ENCODE measurements at places on chromosomes 13 and 19. TPM values are rescaled to one million over a fixed set of nuclear protein-coding genes. Genes with fewer than 3 reads are reported as not detected.

DNA sequence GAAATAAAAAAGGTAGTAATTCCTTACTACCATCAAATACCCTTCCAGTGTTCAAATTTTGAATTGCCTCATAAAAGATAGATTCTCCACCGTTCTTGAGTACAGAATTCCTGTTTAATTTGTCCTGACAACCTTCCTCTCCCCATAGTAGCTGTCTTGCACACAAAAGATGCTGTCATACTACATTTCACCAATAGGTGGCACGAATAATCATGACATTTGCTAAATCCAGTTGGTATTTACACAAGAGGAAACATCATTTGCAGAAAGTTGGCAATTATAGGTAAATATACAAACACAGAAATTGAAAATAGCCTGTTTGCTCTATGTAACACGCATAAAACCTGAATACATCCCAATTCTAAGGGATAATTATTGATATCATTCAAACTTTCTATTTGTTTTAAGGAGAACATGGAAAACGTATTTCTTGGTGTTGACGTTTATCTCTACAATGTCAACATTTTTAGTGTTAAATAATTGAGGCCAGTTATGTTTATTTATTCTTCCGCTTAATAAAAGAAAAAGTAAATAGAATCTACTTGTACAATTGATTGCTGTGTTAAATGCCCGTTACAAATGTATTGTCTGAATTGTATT is 58.3 kb upstream of the CLDN10 start:
- DNase-seq: peak; percentile 47

Gene GRIK5
- 4.6 TPM for polyA plus RNA-seq

GRCh38 chr19:23415034-23415433 is 19.8 kb upstream of the ZNF91 start:
- DNase-seq: no peak

DNA sequence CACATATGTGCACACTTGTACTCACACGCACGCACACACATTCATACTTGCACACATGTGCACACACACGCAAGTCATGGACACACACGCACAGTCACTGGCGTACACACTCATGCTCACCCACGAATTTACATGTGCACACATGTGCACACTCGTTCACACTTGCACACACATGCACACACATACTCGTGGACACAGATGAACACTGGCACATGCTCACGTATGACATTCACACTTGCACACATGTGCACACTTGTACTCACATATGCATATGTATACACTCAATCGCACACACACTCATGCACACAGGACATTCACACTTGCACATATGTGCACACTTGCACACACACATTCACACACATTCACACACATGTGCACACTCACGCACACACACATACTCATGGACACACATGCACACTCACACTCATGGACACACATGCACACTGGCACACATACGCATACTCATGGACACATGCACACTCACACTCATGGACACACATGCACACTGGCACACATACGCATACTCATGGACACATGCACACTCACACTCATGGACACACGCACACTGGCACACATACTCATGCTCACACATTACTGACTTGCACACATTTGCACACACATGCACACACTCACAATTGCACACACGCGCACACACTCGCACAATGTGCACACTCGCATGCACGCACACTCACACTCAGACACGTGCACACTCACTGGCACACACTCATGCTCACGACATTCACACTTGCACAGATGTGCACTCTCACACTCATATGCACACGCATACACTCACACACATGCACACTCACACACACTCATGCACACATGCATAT is 9.5 kb downstream of the SBK2 start:
- no peak for DNase-seq

GRCh38 chr13:106919133-106919532 is 351.2 kb upstream of the ARGLU1 start:
- DNase-seq: no peak

- DNase-seq: no peak
Measured at GRCh38 chr19:41925208-41926003, 2.8 kb downstream of the ERFL start.

DNA sequence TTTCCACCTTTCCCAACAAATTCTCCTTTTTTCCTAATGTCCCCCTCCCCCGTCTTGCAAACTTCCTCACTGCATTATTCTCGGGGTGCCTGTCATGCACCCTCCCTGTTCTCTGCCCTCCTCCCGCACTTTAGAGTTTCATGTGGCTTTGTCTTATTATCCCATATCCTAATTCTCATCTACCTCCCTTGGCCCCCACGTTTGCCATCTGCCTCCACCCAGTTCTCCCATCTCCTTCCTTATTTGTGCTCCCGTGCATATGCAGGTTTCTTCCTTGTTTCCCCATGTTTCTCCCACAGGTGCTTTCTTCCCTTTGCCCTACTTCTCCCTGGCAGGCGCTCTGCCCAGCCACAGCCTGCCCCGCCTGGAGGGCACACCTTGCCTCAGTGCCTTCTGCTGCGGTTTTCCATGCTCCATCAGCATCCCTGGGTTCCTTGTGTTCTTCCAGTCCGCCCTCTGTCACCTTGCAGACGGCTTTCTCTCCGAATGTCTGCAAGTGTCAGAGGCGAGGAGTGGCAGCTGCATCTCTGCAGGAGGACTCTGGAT is 1.5 kb downstream of the SPATA13 start:
- no peak for DNase-seq

Gene NBEA
- polyA plus RNA-seq: 11.1 TPM

GRCh38 chr13:99661791-99662190 is 160.5 kb downstream of the TM9SF2 start:
- DNase-seq: no peak

Gene CRYL1
- 21.3 TPM for polyA plus RNA-seq

DNA sequence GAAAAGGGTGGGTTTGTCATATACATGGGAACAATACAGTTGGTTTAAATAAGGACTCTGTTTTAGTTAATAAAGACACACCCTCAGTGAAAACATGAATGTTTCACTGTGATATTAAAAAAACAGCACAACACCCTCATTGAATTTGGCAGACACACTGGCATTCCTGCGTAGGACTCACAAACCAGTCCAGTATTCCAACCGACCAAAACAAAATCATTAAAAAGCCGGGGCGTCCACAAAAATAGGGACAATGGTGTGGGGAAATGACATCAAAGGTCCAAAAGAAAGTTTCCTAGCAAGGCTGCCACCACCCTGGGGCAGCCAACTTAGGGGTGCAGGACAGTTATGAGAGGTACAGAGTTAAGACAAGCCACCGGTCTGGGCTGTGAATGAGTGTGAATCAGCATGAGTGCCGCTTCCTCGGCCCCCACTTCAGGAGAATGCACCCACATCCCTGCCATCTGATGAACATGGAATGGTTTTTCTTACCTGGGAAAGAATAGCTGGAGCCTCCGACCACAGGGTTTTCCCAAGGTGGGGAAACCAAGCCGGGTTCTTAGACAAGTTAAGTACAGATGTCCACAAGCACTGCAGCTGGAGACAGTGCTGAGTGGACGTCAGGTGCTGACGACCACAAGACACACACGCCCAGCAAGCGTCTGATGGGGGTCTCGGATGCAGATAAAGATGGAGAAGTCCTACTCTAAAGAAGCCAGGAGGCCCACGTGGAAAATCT is 73.3 kb downstream of the KLF2 start:
- no peak for DNase-seq

DNA sequence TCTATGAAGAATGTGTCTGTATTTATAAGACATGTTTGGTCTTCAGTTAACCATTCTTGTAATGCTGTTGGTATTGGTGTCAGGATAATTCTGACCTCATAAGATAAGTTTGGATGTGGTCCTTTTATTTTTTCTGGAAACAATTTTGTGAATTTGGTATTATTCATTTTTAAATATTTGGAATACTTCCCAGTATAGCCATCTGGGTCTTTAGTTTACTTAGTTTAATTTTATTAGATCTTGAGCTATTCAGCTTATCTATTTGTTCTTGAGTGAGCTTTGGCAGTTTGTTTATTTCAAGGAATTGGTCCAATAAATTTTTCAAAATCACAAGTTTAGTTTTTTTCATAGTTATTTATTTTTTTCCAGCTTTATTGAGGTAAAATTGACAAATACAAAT is 335.4 kb upstream of the PCDH20 start:
- DNase-seq: no peak

DNA sequence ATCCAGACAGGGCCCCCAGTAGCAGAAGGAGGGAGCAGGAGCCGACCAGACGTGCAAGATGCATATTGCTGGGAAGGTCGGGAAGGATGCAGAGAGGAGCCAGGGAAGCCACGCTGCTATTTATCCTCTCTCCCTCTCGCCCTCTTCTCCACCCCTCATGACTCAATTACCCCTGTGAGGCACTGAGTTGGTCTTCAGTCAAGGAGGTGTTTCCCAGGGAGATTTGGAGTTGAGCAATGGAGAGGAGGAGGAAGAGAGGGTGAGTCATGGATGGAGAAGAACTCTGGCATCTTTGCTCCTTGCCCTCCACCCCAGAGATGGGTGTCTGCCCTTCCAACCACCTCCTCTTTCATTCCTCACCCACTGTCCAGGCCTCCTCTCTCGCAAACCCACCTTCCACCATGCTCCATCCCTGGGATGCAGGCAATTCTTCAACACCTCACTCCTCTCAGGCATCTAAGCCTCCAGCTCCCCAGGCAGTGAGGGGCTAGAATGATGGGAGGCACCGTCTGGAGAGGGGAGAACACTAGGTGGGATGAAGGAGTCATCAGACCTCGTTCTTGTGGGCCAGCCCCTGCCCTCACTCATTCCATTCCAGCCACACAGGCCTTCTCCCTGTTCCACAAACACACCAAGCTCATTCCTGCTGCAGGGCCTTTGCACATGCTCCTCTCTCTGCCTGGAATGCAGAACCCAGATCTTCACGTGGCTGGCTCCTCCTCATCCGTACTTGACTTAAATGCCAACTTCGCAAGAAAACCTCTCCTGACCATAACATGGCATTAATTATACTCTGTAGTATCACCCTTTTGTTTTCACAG is at the start of gene SBSN:
Gene SBSN, minus strand, starts transcription at position 94 of the 821 bp plus-strand sequence. Its CDS starts 30 bp downstream, at position 64.
- DNase-seq: no peak

DNA sequence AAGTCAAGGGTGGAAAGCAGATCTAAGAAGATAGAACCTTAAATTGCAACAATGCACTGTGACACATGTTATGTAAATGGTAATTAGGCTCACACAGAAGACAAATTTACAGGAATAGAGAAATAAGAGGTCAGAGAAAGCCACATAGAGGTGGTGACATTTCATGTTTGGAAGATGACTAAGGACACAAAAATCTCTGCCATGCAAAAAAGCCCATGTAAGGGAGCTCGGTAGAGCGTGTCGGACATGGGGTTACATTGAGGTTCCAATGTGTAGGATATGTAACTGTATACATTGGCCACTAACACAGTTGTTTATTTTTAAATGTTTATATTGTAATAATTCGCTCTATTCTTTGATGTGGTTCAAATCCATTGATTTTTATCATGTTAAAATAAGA is 33.7 kb downstream of the SUGT1 start:
- no peak for DNase-seq

DNA sequence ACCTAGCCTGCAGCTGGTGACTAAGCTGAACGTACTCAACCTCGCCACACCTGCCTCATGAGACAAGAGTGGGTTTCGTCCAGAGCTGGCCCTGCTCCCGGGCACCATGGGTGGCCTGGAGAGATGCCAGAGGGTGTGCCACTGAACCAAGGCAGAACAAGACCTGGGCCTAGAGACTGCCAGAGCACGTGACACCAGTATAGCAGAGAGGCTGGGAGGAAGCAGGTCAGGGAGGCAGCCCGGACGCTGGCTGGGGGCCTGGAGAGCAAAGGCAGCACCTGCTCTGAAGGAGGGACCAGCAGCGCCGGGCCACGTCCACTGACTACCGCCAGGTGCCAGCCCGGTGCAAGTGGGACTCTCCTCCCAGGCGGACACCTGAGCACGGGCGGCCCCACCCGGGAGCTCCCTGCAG is 7.3 kb upstream of the C13orf46 start:
- DNase-seq: peak; percentile 70

- no peak for DNase-seq
Measured at GRCh38 chr19:15934332-15935078, at the start of gene CYP4F11. Gene CYP4F11 (minus strand): TSS chr19:15934529. CDS start chr19:15934408, 121 bp downstream.

- no peak for DNase-seq
Measured at GRCh38 chr19:51181377-51181912, 39.3 kb downstream of the SIGLEC7 start.

Gene NCAN
- polyA plus RNA-seq: 0.03 TPM

DNA sequence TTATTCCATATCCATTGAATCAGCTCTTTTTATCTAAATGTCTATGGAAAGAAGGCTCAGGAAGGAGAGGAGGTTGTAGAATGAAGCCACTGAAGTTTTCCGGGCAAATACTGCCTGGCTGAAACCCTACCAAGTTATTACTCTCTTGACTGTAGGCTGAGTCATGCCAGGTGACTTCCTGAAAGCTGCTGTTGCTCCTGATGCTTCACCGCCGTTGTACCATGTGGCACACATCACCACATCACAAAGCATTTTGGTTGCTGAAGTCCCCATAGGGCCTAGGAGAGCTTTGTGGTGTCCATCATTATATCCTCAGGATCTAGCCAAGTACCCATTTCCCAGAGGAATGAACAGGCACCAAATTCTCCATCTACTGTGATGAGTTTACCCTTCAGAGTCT is 11.1 kb upstream of the TDRD12 start:
- no peak for DNase-seq

Gene NOVA2
- 11.8 TPM for polyA plus RNA-seq

DNA sequence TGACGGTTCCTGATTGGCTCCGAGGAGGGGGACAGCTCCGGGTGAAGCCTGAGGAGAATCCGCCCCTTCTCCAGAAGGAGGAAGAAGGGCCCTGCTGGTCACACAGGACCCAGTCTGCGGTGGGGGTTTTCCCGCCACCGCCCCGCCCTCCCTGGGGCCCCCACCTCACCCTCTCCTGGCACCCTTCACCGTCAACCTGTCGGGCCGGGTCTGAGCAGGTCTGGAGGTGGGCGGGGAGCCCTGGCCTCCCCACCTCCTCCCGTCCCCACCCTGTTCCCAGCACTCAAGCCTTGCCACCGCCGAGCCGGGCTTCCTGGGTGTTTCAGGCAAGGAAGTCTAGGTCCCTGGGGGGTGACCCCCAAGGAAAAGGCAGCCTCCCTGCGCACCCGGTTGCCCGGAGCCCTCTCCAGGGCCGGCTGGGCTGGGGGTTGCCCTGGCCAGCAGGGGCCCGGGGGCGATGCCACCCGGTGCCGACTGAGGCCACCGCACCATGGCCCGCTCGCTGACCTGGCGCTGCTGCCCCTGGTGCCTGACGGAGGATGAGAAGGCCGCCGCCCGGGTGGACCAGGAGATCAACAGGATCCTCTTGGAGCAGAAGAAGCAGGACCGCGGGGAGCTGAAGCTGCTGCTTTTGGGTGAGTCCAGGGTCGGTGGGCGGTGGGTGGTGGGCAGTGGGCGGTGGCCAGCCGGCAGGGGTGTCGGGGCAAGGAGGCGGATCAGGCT is at the start of gene GNA15:
Gene GNA15, plus strand, starts transcription at position 73 of the 723 bp plus-strand sequence. Its CDS starts 418 bp downstream, at position 491.
- DNase-seq: no peak

DNA sequence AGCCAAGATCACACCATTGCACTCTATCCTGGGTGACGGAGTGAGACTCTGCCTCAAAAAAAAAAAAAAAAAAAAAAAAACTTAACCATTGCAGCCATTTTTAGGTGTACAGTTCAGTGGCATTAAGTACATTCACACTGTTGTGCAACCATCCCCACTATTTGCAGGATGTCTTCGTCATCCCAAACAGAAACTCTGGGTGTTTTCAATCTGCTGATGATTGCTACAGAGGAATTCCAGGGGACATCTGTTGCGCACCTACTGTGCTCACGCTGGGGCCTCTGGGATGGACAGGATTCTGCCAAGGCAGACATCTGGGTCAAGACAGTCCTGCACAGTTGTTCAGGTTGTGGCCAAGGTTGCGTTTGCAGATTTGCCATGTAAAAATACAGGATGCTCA is 2.4 kb upstream of the APOC4 start:
- no peak for DNase-seq

Gene TSKS
- 0.17 TPM for polyA plus RNA-seq

Gene TMEM145
- 1.6 TPM for polyA plus RNA-seq

- no peak for DNase-seq
Measured at GRCh38 chr19:39544226-39544903, 4.4 kb upstream of the EID2 start.

Gene BRSK1
- 14.7 TPM for polyA plus RNA-seq

Gene FFAR1
- polyA plus RNA-seq: 0.66 TPM

Data from left lung (tissue), 14 donors.